ENCODE measurements at places on chromosomes 6 and 20.

DNA sequence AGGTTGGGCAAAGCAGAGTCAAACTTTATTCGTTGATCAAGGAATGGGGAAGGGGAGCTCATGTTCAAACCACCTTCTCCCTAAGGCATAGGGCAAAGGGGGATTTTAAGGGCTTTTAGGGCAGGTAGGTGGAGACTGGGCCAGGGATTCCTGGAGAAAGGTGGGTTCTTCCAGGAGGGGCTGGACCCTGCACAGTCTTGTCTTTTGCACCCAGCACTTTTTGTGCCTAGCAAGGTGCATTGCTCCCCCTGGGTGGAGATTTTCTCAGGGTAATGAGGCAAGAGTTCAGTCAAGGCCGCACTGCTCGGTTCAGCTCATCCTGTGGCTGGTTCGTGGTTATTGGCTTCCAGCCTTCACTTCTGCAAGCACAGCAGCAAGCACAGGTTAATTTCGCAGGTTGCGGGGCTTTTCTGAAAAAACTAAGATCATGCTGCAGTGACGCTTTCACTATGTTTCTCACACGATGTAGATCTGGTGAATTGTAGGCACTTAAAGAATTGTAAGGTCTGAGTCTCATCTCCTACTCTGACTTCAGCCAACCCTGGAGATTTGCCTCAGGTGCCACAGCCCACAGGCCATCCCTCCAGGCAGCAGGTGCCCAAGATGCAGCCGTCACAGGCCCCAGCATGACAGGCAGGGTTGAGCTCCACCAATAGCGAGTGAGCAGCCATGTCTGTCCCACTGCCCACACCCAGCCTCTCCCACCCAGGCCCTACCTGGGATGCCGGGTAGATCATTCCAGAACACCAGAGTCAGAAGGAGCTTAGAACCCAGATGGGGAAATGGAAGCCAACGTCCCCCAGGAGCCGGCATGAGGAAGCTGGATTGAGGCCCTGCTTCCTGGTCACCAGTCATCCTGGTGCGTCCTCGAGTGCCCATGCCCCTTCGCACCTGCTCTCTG, 37.1 kb downstream of the SUN5 start:
- no peak for DNase-seq

DNA sequence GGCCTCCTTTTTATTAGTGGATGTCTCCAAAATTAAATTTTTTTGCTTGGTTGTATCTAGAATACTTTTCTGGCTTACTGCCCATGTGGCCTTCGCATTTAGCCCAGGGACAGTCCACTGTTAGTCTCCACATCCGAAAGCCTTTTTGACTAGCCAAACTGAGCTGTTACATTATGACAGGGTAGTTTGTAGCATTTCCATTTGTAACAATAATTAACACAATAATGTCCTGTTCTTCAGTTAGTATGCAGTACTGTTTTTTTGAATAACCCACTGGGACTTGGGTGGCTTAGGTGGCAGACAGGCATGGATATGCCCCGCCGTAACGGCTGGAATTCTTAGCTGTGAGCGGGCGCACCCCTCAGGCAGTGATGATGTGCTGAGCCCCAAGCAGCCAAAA, 12.7 kb upstream of the BTN3A2 start:
- no peak for DNase-seq

GRCh38 chr6:36633915-36634314, 39.8 kb downstream of the SRSF3 start:
- DNase-seq = peak; percentile 24

GRCh38 chr20:62567246-62568044, 74.9 kb upstream of the SLCO4A1 start:
- DNase-seq = peak; percentile 27

GRCh38 chr6:5125152-5126006, 40.2 kb downstream of the PPP1R3G start:
- DNase-seq = no peak

DNA sequence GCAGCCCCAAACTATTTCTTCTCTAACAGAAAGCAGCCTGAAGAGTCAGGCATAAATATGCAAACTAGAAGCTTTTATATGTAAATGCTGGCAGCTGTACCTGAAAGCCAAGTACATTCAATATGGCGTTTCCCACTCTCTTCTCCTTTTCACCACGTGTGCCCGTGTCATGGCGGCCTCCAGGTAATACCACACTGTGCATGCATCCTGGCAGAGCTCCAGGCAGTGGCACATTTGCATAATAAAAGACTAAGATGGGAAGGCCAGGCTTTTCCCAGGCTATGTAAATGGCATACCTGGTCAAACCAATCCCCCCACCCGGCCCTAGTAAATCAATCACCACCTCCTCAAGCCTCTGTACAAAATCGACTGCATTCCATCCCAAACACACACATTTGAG, 120.6 kb downstream of the MMUT start:
- DNase-seq = peak; percentile 75

DNA sequence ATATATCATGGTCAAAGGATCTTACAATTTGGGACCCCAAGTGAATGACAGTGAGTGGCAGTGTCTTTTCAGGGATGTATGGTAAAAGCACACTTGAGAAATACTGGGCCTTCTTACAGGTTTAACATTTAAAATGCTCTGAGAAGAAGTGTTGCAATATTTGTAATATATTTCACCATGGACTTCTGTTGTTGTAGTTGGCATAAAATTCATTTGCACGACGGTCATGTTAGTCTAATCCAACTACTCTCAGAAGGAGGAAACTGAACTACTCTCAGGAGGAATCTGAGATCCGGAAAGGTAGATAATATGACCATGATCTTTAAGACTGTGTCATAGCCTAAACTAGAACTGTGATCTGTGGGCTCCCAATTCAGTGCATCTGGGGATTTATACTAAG, 700.1 kb downstream of the HDGFL1 start:
- DNase-seq = no peak

- no peak for DNase-seq
These were observed 219.8 kb downstream of the KIF16B start for GRCh38 chr20:16353417-16353781.

DNA sequence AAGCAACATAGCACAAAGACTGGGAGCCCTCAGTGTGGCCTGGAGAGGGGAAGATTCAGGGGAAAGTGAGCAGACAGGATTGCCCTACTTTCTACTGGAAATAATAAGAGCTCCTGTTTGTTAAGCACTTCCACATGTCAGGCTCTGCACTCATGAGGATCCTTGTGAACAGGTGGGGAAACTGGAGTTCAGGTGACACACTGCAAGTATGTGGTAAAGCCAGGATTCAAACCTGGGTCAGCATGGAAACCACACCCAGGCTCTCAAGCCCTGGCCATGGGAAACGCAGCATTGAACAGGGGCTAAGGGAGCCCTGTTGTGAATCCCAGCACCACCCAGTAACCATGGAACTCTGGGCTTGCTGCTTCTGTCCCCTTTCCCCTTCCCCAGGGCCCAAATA, 42.8 kb upstream of the ID1 start:
- DNase-seq = no peak

DNA sequence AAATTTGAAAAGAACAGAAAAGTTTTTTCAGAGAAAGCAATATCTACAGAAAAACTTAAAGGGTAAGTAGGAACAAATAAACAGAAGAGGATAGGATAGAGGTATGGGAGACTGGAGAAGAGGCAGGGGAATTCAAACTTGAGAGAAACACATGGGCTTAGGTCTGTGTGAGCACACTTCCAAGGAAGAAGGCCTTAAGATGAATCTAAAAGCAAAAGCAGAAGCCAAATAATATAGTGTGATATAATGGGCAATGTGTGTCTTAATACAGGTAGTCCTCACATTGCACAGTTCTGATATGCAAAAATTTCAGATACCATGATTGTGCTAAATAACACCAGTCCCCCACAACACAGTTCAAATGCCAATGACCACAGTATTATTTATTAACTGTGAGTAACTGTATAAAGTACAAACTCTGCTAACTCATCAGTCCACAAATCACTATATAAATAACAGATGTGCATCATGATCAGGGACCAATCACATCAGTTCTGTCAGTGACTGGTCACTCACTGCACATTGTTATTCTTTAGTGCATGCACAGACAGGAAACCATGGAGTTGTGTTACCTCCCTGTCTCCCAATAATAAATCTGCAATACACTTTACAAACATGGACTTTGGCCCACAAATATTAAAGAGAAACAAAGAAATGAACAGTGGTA, 18.6 kb downstream of the SNX14 start:
- DNase-seq = no peak

- peak; percentile 32 for DNase-seq
These were observed 54.1 kb downstream of the FGD2 start for GRCh38 chr6:37059344-37060194.

- peak; percentile 48 for DNase-seq
These were observed 162.7 kb downstream of the ANKRD60 start for GRCh38 chr20:58065508-58066361.

DNA sequence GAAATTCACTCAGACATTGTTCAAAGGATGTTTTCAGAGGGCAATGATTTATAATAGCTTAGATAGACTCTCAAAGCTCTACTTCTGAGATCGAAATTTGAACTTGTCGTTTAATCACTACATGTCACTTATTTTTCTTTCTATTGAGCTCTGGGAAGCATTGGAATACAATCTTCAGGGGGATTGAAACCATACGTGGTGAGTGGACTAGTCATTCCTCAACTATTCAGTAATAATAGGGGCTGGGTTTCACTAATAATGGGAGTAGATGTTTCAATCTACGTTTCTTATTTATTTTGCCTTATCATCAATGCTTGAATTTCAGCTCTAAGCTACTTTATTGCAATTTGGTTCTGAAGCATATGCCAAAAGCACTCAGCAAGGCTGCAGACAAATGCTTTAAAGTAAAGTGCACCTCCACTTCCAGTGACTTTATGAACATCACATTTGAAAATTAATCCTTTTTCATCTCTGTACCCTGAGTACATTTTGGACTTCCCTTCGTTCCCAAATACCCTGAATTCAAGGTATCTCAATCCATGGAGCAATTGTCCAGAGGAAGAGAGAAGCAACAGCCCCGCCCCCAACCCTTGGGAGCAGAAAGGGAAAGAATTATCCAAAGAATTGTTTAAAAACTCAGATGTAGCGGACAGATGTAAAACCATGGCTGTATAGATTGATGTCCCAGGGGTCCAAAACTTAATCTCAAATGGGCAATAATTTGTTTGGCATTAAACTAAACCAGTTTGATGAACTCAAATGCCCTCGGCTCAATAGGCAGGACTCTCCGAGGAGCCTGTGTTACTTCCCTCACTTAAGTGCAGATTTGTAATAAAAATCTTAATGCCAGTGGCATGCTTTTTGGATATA, 68.1 kb downstream of the HFE start:
- DNase-seq = peak; percentile 57

DNA sequence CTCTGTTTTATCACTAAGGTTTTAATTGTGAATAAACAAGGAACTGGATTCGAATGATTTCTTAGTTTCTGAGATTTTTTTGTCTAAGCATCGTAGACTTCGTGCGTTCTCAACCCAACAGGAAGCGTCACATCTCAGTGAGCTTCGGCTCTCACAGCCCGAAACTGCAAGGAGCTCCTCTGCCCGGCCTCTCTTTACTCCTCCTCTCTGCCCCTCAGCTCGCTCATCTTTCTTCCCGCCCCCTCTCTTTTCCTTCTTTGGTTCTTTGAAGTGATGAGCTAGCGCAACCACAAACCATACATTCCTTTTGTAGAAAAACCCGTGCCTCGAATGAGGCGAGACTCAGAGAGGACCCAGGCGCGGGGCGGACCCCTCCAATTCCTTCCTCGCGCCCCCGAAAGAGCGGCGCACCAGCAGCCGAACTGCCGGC, 480 bp upstream of the NT5E start:
- DNase-seq = no peak

- peak; percentile 61 for DNase-seq
These were observed 88.4 kb downstream of the HFE start for GRCh38 chr6:26175428-26176181.

DNA sequence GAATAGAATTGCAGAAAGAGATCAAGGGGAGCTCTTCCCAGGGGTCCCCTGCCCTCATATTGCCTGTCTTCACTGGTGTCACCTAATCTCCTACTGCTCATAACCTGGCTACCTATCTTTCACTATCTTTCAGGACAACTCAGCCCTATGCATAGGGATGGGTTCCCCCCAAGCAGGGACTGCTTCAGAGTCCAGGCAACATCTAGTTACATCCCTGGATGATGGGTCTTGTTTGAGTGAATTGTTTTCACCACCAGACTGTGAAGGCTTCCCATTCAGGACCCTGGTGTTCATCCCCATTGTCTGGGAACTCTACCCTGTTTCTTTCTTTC, 850 bp upstream of the HECA start:
- DNase-seq = peak; percentile 68

GRCh38 chr6:14216946-14217684, 99.5 kb downstream of the CD83 start:
- peak; percentile 4 for DNase-seq

DNA sequence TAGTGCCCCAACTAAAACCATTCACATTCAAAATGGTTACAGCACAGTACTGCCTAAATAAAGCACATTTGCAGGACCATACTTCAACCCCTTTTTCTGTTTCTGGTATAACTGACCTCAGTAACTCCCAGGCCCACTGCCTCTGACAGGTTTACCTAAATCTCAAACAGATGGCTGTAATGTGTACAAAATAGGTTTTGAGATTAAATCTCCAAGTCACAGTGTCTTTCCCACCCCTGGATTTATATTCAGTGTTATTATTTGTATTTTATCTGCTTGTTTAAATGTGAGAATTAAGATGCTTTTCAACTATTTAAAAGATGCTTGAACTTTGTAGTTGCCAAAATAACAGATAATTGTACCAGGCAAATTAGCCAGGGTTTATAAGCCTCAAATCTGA, 4.7 kb upstream of the KIF6 start:
- no peak for DNase-seq

DNA sequence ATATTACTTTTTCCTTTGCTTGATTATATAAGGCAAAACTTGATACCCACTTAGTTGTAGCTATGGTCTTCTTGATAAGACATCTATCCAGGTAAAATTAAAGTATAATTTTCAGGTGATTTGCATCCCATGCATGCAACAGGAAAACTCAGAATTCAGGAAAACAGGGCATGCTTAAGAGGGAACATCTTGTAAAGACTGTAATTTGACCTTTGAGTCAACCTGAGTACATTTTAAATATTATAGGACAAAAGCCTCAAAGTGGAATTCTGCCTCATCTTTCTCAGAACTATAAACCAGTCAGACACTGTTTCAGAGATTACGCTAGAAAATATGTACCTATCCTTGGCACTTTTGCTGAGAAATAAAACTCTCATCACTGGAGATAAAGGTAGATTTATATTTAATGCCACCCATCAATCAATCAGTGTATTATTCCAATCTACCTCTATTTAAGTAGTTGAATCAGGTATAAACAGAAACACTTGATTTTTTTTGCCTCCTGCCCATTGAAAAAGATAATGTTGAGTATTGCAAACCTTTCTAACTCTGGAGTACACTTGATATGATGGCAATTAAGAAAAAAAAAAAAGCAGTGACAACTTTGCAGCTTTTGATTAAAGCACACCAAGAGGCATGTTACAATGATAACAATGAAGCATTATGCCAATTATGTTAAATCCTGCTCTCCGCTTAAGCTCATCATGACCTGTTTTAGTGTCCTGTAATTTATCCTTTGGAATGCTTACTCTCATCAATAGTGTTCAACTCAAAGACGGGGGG, 2.8 kb downstream of the CITED2 start:
- peak; percentile 10 for DNase-seq

- no peak for DNase-seq
These were observed 132.6 kb downstream of the ZMYND8 start for GRCh38 chr20:47223896-47224295.

GRCh38 chr6:150118627-150119026, 24.2 kb upstream of the PPP1R14C start:
- peak; percentile 84 for DNase-seq

- no peak for DNase-seq
These were observed 391.1 kb upstream of the HSF2 start for GRCh38 chr6:122008101-122008999.
